ENCODE measurements at places on chromosomes 3 and 15.

DNA sequence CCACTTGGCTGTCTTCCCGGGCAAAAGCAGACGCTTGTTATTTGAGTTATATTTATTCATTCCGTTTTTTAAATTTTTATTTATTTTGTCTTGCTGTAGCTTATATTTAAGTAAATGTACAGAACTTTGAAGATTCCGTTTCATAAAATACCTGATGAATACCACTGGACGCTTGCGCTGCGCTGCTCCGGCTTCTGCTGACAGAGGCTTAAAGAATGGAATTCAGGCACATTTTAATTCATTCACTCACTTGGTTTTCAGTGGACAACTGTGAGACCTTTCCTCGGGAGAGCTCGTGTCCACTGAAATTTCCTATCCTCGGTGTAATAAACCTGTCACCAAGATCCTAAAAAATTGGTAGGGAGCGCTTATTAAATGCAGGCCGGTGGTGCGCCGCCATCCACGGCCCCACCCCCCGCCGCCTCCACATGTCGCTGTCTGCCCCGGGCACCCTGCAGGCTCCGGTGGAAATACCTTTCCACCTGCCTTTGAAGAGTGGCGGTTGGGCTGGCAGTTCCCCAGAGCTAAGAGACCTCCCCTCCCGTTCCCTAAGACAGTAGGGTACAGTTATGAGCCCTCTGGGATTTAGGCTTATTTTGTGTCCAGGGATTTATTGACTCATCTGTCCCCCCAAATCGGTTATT lies 62.5 kb upstream of the UBE2E1 start:
- peak; percentile 47 for DNase-seq

DNA sequence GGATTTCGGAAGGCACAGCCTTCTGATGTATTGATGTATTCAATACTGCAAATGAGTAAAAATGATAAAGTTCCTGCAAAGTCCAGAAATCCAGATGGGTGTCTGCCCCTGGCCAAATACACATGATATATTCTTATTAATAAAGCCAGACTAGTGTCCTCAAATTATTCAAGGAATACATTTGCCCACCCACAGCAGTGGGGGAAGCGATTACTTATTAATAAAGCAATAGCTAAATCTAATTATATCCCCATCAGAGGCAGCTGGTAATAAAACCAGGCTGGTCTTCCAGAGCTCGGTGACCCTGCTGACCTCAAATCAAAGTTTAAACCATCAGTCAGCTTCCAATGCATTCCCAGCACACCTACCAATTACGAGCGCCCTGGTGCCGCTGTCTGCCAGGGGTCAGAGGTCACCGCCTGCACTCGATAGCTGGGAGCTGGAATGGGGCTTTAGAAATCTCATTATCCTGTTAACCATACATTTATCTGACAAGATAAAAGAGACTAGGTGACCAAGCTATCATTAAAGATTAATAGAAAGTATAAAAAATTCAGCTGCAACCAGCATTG lies 330.3 kb downstream of the UACA start:
- no peak for DNase-seq

DNA sequence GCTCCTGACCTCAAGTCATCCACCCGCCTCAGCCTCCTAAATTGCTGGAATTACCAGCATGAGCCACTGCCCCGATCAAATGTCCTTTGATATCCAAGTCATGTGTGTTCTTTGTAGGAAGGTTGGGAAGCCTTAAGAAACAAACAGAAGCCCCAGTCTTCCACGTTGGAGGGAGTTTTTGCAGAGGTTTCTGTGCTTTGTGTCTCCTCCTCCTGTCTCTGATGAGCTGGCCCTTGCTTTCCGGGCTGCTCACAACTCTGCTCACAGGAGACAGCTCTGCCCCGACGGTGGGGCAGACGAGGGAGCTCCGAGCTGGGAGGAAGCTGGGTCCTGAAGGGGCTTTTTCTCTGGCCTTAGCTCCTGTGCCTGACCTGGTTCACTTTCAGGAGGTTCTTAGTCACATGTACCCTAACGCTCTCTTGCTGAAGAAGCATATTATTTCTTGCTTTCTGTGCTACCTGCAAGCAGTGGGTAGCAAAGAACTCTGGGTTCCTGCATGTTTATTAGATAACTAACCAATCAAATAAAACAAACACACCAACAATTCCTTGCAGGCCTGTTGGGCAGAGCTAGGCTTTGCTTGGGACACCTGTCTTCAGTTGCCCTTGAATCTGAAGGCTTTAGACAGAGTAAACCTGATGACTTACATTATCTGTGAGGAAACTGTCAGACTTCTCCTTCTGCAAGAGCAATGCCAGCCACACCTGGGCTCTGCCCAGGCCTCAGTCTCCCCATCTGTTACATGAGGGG lies 52.6 kb upstream of the SMAD6 start:
- DNase-seq, result no peak

GRCh38 chr15:55654561-55655031 lies 66.5 kb upstream of the PYGO1 start:
- no peak for DNase-seq

DNA sequence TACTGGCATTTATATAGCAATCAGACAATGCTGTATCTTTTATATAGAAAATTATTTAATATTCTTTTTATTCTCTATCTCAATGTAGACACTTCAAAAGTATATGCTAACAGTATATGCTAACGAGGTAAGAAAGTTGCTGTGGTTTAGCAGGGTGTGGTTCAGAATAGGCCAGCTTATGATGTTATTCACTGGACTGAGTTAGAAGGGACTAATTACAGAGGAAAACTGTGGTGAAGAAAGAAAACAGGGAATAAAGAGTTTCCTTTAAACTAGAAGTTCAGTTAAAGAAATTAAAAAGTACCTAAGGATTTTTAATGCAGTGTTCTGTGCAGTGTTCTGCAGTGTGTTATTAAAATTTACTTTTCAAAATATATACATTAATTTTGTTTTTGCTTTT lies 59.4 kb downstream of the MYO9A start:
- DNase-seq, result no peak

GRCh38 chr3:184299488-184300377 lies 692 bp downstream of the PSMD2 start:
- DNase-seq, result peak; percentile 56

GRCh38 chr3:194087280-194087679 lies 48.7 kb upstream of the HES1 start:
- DNase-seq, result no peak

DNA sequence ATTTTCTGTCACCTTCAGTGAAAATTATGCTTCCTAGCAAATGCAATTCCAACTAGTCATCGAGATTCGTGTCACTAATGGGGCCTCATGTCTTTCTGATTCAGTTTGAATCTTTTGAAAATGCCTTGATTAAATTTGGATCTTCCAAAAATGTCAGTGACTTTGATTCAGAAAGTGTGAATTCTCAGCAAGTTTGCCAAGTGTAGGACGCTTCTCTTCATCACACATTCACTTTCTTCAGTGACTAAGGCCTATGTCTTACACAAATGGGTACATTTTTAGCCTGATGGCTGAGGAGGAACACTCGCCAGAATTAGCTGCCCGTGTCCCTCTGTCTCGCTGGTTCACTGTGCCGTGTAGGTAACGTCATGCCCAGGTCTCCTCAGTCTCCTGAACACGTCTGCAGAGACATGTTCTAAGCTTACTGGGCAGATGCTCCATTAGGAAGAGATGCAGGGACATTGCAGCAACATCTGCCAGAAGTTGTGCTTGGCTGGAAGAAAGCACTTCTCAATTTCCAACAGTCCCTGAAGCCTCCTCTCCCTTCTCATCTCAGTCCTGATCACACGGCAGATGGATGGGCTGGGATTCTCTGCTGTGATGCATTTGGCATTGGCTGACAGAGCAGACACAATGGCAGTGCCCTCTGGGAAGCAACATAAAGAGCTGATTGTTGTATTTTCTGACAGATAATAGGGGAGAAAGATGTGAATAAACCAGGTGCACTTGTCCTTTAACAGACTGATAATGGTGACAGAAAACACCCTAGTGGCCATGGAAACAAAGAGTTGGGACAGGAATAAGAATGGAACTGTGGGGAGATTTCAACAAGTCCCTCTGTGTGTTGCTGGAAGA lies 29.1 kb upstream of the LYZL4 start:
- no peak for DNase-seq

GRCh38 chr15:73763931-73764330 lies 10.8 kb upstream of the INSYN1 start:
- no peak for DNase-seq

- DNase-seq, result no peak
These were observed 6.8 kb downstream of the CYP8B1 start for GRCh38 chr3:42868841-42869240.

DNA sequence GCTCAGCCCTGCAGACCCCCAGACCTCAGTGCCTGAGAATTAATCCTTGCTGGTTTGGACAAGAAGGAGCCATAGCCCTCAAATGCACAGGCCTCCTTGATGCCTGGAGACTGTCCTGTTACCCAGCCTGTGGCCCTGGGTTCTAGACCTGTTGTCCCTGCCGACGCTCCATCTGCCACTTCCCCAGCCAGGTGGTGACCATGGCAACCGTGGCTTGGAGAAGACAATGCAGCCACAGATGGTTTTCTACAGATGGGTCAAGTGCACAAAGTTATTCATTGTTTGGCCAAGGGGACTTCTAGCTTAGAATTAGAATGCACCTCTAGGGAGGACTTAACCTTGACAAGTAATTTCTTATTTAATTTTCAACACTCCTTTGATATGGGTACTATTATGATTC lies 297.1 kb downstream of the UACA start:
- DNase-seq, result no peak

- DNase-seq, result no peak
These were observed 33.6 kb downstream of the CD200R1L start for GRCh38 chr3:112813016-112813415.

- peak; percentile 40 for DNase-seq
These were observed 28.8 kb downstream of the PPM1L start for GRCh38 chr3:160784853-160785252.

DNA sequence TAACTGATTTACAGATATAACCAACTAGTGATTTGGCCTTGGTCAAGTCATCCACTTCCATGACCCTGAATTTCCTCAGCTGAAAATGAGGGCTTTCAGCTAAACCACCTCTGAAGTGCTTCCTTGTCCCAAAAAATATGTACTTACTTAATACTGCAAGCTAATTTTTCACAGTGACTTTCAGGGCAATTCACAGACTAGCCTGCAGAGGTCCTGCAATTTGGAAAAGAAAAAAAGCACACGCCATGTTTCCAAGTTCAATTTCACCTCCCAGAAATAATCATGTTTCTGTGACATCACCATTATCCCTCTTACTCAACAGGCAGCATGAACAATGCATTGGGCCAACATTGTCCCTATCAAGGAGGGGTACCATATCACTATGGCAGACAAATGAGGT lies 218.2 kb downstream of the SHOX2 start:
- DNase-seq, result no peak

- DNase-seq, result no peak
These were observed 27.2 kb upstream of the SLC41A3 start for GRCh38 chr3:126111126-126111551.

DNA sequence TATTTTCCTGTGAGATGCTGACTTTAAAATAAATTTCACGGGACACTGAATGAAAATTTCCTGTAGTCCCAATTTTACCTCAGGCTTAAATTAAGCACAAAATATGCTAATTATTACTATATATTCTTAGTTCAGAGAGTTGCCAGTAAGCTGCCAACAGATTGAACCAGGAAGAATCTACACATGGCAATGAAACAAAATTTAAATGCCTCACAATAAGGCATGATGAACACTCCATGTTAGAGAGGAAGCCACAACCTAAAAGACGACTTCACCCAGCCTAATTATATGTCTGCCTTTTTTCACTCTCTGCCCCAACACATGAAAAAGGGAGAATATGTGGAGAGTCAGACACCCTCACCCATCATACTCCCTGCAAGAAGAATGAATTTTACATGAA lies 39.7 kb downstream of the DNAAF4 start:
- no peak for DNase-seq

GRCh38 chr15:74428442-74428787 lies 5.3 kb downstream of the SEMA7A start:
- no peak for DNase-seq

DNA sequence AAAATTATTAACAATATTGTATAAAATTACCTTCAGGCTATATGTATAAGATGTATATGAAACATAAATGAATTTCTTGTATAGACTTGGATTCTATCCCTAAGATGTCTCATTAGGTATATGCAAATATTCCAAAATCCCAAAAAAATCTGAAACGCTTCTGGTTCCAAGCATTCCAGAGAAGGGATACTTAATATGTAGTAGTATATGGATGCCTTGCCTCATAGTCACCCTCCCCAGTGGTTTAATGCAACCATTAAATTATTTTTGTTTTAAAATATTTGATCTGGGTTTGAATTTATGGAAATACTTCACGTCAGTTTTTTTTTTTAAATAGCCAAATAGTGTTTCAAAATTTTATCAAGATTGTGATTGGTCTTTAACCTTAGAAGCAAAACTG lies 27.2 kb downstream of the PLCL2 start:
- DNase-seq, result no peak

DNA sequence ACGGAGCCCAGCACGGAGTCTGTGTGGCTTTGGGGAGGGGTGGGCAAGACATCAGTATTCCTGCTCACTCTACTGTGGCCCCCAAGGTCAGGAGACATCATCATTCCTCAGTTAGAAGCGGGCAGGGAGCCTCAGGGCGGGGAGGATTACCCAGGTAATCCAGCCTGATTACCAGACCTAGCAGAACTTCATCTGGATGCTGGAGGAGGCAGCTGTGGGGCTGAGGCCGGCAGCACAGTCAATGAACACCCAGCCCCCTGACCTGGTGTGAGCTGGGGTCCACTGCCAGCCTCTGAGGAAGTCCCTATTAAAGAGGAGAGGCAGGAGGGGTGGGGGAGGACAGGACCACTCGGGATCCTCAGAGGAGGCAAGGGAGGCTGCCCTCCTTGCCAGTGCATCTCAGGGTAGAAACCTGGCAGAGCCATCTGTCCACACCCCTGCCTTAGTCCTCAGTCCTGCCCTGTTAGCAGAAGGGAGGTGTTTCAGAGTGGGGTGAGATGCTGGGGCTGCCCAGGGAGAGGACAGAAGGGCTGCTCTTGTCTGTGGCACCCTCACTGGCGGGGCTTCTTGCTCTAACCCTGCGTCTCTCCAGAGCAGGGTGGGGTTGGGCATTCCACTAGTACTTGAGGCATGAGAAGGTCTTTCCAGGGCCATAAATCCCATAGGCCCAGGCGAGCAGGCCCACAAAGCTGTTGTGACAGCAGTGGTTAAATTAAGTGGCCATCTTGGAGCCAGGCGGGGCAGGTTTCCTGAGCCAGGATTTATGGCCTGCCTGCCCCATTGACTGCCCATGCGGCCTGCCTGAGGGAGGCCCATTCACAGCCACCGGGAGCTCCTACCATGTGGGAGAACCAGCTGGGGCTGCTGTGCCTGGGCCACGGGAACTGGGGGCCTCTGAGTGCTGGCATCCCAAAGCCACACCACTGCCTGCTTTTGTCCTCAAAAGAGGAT lies 82.1 kb downstream of the LINGO1 start:
- DNase-seq, result no peak

Data from kidney tubule cell (primary cell).